ENCODE measurements at places on chromosomes 12 and 14. TPM values are rescaled to one million over a fixed set of nuclear protein-coding genes. Genes with fewer than 3 reads are reported as not detected.

The KRT73 gene
- 0.20 TPM for total RNA-seq

The KRT72 gene
- 0.16 TPM for total RNA-seq

The CABP1 gene
- 0.50 TPM for total RNA-seq

The LRTM2 gene
- not detected for total RNA-seq

The B4GALNT1 gene
- total RNA-seq = 0.61 TPM

The TSFM gene
- 46.3 TPM for total RNA-seq

The OR4K13 gene
- total RNA-seq = not detected

The CMTM5 gene
- not detected for total RNA-seq

The OR4K5 gene
- total RNA-seq = not detected

The OR4K17 gene
- not detected for total RNA-seq

The CARMIL3 gene
- 0.63 TPM for total RNA-seq

The KRT2 gene
- not detected for total RNA-seq

The SLC5A8 gene
- not detected for total RNA-seq

The KRT74 gene
- not detected for total RNA-seq

The KCNK10 gene
- total RNA-seq = not detected

The OR11G2 gene
- total RNA-seq = not detected

The CD27 gene
- 160 TPM for total RNA-seq

The KRT6B gene
- total RNA-seq = not detected

The CLEC2A gene
- not detected for total RNA-seq

The KCNH3 gene
- total RNA-seq = 8.0 TPM

The C12orf60 gene
- total RNA-seq = 4.2 TPM

The ENO2 gene
- total RNA-seq = 330 TPM

The ATL1 gene
- 1.1 TPM for total RNA-seq

The DICER1 gene
- 50.3 TPM for total RNA-seq

The NRXN3 gene
- not detected for total RNA-seq

The KRT82 gene
- not detected for total RNA-seq

The MIP gene
- not detected for total RNA-seq

The NAV3 gene
- total RNA-seq = not detected

The IGF1 gene
- 1.2 TPM for total RNA-seq

The TGFB3 gene
- 4.2 TPM for total RNA-seq

The SNX6 gene
- total RNA-seq = 61.1 TPM

The CLEC9A gene
- not detected for total RNA-seq

The MUCL1 gene
- not detected for total RNA-seq

The LHX5 gene
- not detected for total RNA-seq

The GPRC5D gene
- total RNA-seq = not detected

The KLHL33 gene
- 0.59 TPM for total RNA-seq

The ADGRD1 gene
- total RNA-seq = 0.65 TPM

The MFAP5 gene
- total RNA-seq = not detected

The EGLN3 gene
- 4.2 TPM for total RNA-seq

The ETV6 gene
- 22.7 TPM for total RNA-seq

The PSME1 gene
- 460 TPM for total RNA-seq

The MRPS35 gene
- 56.4 TPM for total RNA-seq

The SLC6A15 gene
- total RNA-seq = not detected

The AICDA gene
- total RNA-seq = not detected

The SMIM41 gene
- total RNA-seq = not detected

The HOXC10 gene
- not detected for total RNA-seq

The NINJ2 gene
- 2.5 TPM for total RNA-seq

The IL22 gene
- not detected for total RNA-seq

The KRT6C gene
- total RNA-seq = not detected

The SLC39A5 gene
- 0.41 TPM for total RNA-seq

The GIT2 gene
- total RNA-seq = 49.6 TPM

The ST8SIA1 gene
- total RNA-seq = 1.5 TPM

Measured in activated CD8-positive, alpha-beta T cell treated with anti-CD3 and anti-CD28 coated beads for 36 hours (primary cell).